ENCODE measurements at places on chromosomes 5 and 9.

- no peak for DNase-seq
Measured at GRCh38 chr9:126386088-126386487, 59.5 kb downstream of the MVB12B start.

DNA sequence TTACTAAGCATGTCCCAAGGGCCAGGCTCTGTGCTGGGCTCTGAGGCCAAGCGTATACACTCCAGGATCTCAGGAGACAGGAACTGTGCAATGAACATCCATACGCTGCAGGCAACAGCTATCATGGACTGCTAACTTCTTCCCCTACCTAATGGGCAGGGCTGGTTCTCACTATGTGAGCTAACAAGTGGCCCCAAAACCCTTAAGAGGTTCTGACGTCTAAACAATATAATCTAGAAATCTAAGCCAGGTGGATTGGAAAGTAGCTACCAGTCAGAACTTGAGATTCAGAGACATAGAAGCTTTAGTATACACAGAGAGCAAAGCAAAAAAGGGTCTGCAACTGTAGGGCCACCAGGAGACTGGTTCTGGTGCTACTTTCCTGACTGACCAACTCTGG lies 27.6 kb downstream of the ABCA1 start:
- no peak for DNase-seq

- DNase-seq, result peak; percentile 17
Measured at GRCh38 chr9:92706218-92706940, 36.4 kb upstream of the IPPK start.

GRCh38 chr5:171201310-171201709 lies 107.7 kb upstream of the TLX3 start:
- DNase-seq, result no peak

- no peak for DNase-seq
Measured at GRCh38 chr5:90767710-90768109, 209.1 kb downstream of the ADGRV1 start.

GRCh38 chr5:181224390-181225229 lies 1.5 kb downstream of the TRIM41 start:
- no peak for DNase-seq

GRCh38 chr5:170383227-170383626 lies 5.9 kb downstream of the KCNMB1 start:
- no peak for DNase-seq

Data from activated gamma-delta T cell treated with anti-CD3 and anti-CD28 coated beads, Interleukin-2, amount 50 U/mL, for 16 hours (primary cell).